ENCODE measurements at places on chromosomes 6 and 20. TPM values are rescaled to one million over a fixed set of nuclear protein-coding genes. Genes with fewer than 3 reads are reported as not detected.

- DNase-seq, result no peak
Measured at GRCh38 chr6:105102186-105102585, 77.6 kb downstream of the POPDC3 start.

DNA sequence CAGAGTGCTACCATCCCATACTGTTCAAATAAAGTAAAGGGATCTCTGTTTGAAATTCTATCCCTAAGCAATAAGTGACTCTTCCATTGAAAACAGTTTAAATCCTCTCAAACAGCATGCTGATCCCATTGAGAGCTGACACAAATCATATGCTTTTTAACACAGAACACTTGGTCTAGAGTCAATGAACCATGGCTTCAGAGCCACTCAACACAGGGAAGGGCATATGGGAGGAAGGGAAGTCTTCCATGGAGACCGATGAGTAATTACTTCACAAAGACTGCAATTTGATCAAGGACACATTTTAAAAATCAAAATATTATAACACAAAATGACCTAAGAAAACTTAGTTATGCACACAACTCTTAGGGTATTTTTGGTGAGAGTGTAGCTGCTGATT lies 1073.0 kb upstream of the MAP3K7 start:
- DNase-seq, result no peak

ORC3 gene
- total RNA-seq, result 42.4 TPM

DNA sequence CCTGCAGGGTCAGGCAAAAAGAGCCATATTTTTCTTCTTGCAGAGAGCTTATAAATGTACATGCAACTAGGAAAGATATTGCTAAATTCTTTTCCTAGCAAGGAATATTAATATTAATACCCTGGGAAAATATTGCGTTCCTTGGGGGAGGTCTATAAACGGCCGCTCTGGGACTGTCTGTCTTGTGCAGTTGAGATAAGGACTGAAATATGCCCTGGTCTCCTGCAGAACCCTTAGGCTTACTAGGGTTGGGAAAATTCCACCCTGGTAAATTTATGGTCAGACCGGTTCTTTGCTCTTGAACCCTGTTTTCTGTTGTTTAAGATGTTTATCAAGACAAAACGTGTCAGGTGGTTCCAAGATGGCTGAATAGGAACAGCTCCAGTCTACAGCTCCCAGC lies 121.3 kb upstream of the CARMIL1 start:
- DNase-seq, result no peak

PSORS1C1 gene
- total RNA-seq, result 3.4 TPM

- peak; percentile 30 for DNase-seq
Measured at GRCh38 chr6:42093582-42094329, 43.4 kb downstream of the TAF8 start.

DNA sequence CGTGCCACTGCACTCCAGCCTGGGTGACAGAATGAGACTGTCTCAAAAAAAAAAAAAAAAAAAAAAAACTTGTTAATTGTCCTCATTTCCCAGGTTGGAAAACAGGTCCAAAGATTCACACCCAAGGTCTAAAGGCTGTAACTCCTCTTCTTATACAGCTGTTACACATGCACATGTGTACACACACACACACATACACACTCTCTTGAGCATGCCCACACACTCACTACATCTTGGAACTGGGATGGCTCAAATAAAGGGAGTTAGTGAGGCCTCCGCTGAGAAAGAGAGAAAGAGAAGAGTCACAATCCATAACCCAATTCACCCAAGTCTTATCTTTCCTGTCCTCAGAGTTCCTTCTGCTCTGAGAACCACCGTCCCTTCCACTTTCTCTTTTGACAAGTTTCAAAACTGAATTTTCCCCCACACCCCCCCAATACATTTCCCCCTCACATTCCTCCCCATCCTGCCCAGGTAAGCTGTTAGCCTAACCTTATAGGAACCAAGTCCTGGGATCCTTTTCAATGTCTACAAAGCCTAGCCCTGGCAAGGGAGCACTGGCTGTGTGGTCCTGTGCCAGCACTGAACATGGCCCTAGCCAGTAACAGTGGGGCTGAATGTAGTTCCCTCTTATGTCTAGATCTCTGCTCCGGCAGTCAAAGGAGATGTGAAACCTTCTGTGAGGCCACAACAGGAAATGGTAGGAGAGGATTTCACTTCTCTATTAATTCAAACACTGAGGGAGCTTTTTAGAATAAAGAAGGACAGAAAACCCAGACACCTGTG lies 3.2 kb upstream of the HLA-DMB start:
- no peak for DNase-seq

PNLDC1 gene
- total RNA-seq, result not detected

DNA sequence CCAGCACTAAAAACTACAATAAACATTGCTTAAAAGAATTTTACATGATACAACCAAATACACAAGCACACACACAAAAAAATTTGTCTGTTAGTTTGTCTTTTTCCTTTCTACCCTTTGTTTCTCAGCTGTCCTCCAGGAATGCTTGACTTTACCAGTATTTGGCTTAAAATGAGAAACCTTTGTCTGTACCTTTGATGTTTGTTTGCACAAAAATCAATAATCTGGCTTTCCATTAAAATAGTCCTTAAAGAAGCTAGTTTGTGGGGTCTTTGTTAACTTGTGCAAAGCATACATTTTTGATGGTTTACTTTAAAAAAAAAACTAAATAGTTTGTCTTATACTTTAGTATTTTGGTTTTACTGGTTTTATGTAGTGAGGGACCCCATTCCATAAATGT lies 49.3 kb downstream of the RPRD1B start:
- no peak for DNase-seq

TMEM30A gene
- total RNA-seq, result 133 TPM

DNA sequence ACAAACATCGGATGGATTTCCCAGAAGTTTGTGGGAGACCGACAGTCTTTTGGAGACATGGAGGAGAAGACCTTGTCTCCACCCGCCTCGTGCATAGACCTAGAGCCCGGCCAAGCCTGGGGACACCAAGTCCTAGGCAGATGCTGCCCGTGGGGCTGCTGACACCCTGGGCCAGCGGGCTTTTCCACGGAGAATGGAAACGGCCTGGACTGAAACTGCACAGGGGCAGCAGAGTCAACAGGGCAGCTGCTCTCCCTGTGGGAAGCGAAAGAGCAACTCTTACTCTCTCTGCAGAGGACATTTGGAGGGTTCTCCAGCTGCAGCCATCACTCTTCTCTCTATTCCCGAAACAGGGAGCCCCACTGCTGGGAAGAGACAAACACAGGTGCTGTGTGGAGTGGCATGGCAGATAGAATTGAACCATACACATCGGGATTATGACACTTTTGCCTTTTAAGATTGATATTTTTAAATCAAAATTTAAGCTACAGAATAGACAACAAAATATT lies 401.2 kb downstream of the THBS2 start:
- no peak for DNase-seq
